Activated CD4-positive, alpha-beta T cell treated with anti-CD3 and anti-CD28 coated beads, Interleukin-2, amount 10 ng/mL, durations not matched to agents 7 days and 5 days (primary cell): ENCODE measurements at places on chromosomes 12 and 14. TPM values are rescaled to one million over a fixed set of nuclear protein-coding genes. Genes with fewer than 3 reads are reported as not detected.

The TNFAIP2 gene
- total RNA-seq = 0.60 TPM

The GPR84 gene
- 0.33 TPM for total RNA-seq

The FBXL14 gene
- 26.4 TPM for total RNA-seq

- no peaks in the 10 kb centered on the region for H3K4me1 ChIP-seq
- peaks cover 35% of the 10 kb centered on the region for H3K27me3 ChIP-seq
- H3K36me3 ChIP-seq = no peaks in the 10 kb centered on the region
- no peak overlapping the region for H3K4me3 ChIP-seq
Observed at GRCh38 chr12:128269181-128269591, 2.2 kb downstream of the TMEM132C start.

DNA sequence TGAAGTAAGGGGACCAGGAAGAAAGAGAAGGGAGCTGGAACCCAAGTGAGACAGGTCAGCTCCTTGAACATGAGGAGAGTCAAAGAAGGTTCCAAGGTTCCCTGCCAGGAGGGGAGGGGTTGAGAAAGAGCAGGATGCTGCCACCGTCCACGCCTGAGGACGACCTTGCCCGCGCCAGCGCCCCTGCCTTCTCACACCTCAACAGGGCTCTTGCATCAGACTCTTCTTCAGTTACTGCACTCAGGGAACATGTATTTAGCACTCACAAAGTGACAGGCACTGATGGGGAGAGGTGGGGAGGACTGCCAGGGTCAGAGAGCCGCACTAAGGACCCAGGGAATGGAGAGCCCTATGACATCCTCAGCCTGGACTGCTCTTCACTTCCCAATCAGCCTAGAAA is 102.1 kb upstream of the NUDT4 start:
- no peaks in the 10 kb centered on the region for H3K36me3 ChIP-seq
- no peak overlapping the region for H3K4me3 ChIP-seq
- no peak for DNase-seq
- H3K27me3 ChIP-seq = no peaks in the 10 kb centered on the region
- H3K27ac ChIP-seq = no peak overlapping the region

DNA sequence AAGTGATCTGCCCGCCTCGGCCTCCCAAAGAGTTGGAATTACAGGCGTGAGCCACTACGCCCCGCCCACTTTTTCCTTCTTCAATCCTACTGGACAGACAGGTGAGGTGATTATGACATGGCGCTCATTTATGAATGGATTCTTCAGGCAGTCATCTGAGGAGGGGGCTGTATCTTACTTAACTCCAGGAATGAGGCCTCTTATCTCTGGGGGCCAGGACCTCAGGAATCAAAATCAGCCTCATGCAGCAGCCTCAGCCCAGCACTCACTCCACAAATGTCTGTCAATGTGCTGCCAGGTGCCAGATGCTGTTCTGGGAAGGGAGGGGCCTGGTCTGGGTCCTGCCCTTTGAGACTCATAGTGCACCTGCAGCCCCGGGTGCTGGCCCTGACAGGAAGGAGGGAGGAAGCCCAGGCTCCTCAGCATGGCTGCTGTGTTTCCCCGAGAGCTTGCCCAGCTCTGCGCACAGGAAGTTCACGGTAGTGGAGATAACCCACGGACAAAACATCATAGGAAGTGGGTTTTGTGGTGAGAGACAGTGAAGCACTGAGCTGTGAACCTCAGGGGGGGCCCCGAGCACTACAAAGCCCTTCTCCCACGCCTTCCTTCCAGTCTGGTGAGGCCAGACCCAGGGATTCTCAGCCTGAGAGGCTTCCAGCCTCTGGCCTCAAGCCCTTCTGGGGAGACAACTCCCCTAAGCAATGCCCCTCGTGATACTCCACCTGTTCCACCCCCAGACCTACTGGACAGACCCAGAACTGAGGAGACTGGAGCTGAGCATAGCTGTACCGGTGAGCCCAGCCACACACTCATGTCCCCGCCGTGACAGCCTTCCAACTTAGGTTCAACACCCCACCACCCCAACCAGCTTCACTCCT is 22.3 kb downstream of the GALNT6 start:
- peak overlapping the region; percentile 23 for H3K4me3 ChIP-seq
- peak; percentile 95 for DNase-seq
- peak overlapping the region; percentile 78 for H3K27ac ChIP-seq
- peaks cover 2% of the 10 kb centered on the region for H3K27me3 ChIP-seq
- H3K4me1 ChIP-seq = peaks cover 56% of the 10 kb centered on the region
- peaks cover 37% of the 10 kb centered on the region for H3K36me3 ChIP-seq

DNA sequence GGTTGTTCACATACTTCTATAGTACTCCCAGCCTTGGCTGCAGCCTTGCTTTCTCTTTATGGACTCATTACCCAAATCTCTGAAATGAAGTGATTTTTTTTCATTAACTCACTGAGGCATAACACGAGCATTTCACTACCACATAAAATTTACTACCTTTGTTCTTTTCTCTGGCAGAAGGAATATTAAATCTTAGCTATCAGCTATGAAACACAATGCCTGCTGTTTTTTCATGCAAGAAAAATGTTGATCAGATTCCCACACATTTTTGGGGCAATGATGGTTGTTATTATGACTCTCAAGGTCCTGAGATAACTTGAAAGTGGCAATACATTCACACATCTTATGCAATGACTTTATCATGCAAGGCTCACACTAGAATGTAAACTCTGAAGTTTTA is 225.3 kb upstream of the ATP2B1 start:
- H3K27ac ChIP-seq = no peak overlapping the region
- DNase-seq = no peak
- no peak overlapping the region for H3K4me3 ChIP-seq

- no peaks in the 10 kb centered on the region for H3K36me3 ChIP-seq
- no peak overlapping the region for H3K27ac ChIP-seq
- DNase-seq = no peak
- H3K27me3 ChIP-seq = peaks cover 10% of the 10 kb centered on the region
- H3K4me1 ChIP-seq = no peaks in the 10 kb centered on the region
Observed at GRCh38 chr14:94971750-94972149, 185.6 kb downstream of the DICER1 start.
